Neural crest cell (in vitro differentiated cells): ENCODE measurements at places on chromosomes 7 and 10.

- no peak for DNase-seq
These were observed 142.8 kb downstream of the LRRC4 start for GRCh38 chr7:127888411-127888810.

GRCh38 chr7:153657182-153657800 lies 394.9 kb upstream of the DPP6 start:
- no peak for DNase-seq

GRCh38 chr10:111348076-111348475 lies 271.2 kb downstream of the ADRA2A start:
- DNase-seq, result no peak

DNA sequence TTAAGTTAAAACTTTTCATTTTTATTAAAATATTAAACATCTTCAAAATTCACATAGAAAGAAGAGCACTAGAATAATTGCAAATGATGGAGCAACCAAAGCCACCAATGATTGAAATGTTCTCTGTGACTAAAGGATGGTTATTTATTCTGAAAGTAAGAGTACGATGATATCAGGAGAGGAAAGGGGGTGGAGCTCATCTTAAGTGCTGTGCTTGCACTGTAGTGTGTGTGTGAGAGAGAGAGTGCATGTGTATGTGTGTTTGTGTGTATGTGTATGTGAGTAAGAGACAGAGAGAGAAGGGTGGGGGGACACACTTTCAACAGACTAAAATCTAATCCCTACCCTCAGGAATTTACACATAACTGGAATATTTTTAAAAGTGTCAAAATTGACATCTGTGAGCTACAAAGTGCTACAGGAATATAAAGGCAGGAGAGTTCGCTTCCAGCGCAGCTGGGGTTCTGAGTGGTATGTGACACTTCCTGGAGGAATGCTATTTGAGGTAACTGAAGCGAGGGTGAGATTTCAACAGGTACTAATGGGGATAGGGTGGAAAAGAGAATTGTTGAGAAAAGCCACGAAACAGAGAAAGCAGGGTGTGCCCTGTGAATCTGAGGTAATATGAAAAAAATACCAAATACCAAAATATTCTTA lies 57.2 kb upstream of the SMNDC1 start:
- DNase-seq, result no peak

- DNase-seq, result no peak
These were observed 17.2 kb downstream of the ANK3 start for GRCh38 chr10:60372436-60372835.

- DNase-seq, result no peak
These were observed 861.1 kb upstream of the ZWINT start for GRCh38 chr10:57222129-57222528.

DNA sequence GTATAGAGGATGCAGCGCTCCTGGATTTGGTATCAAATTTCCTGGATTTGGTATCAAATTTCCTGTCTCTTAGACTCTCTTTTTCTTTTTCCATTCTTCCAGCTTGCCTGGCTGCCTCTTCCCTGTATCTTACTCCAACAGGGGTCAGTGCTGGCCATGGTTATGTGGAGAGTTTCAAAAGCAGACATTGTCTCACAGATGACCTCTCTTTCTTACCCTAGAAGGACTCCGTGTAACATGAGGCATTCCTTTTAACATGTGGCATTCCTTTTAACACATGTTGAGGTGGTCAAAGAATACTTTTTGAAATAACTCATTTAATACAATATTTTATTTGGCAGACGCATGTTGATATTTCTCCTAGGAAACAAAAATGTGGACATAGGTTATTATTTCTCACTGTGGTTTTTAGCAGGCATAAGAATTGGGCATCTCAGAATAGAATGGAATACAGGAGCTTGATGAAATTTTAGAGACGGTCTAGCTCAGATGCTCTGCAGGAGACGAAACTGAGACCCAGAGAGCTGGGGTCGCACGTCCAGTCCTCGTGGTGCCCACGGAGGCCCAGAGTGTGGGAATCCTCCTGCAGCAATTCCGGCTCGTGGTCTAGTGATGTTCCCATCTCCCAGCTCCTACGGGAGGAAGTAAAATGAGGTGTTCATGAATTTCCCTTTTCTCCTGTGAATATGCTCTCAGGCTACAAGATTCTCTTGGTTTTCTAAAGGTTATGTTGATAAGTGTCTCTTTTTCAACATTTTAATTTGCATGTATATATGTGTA lies 59.6 kb upstream of the PITRM1 start:
- no peak for DNase-seq

GRCh38 chr7:74452748-74453321 lies 871 bp upstream of the GTF2IRD1 start:
- DNase-seq, result no peak

GRCh38 chr7:68176974-68177373 lies 1180.3 kb downstream of the TYW1 start:
- DNase-seq, result peak; percentile 66

DNA sequence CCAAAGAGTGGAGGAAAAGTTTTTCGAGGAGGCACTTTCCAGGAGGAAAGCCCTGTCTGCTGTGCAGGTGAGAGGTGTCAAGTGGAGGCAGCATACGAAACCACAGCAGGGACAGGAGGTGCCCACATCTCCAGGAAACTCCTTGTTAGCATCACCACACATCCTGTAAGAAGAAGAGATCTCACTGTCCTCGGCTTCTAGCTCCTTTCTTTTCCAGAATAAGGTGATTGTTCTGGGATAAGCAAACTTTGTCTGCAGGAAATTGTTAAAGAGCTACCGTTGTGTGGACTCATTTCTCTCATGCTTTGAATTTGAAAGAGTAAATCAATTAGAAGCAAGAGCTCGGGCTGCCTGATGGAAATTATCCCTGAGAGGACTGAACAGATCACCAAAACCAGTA lies 269.4 kb downstream of the CXCL12 start:
- no peak for DNase-seq

DNA sequence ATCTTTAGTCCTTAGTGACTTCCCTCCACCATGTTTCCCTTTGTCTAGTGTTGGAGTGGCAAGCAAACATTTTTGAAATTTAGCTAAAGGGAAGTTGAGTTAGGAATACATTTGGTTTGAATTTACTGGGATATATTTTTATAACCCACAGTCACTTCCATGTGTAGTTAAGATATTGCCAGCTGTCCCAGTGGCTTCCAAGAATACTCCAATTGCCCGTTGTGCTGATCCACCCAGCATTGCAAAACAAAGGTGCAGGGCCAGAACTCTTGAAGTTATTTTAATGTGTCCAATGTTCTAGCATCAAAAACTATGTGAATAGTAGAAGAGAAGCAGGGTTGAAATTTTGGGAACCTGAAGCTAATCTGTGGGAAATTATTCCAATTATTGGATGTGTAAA lies 2.5 kb upstream of the P4HA1 start:
- DNase-seq, result no peak

DNA sequence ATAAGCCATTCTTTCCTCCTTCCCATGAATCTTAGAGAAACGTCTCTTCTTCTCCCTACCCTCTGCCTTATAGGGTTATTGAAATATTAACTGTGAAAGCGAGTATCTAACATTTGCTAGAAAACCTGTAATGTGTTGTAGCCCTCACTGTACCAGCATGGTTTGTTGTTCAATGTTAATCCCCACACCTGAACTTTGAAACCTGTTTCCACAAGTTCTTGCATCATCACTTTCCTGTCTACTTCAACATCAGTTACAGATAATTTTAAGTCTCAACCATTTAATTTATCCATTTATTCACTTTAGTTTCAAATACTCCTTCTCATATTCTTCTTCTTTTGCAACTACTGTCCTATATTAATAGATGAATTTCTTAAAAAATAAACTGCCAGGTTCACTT lies 148.2 kb downstream of the ETV1 start:
- DNase-seq, result no peak

DNA sequence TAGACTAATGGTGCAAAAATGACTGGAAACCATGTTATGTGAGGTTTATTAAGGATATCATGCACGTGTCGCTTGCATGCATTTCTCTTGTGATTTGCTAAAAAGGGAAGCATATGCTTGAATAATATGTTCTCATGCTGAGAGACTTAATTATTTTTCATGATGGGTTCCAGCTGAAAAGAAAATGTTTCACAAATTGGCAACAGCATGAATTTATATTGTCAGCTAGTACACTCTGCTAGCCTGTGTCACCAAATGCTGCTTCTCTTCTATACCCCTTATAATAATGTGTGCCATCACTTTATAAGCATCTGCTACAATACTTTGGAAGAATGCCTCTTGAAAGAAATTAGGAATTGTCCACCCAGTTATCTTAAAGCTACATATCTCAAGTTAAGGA lies 63.0 kb downstream of the GNAI1 start:
- DNase-seq, result no peak
